ENCODE measurements at places on chromosomes 5 and 9.

GRCh38 chr5:103667068-103667467 is 104.5 kb upstream of the NUDT12 start:
- DNase-seq = no peak

DNA sequence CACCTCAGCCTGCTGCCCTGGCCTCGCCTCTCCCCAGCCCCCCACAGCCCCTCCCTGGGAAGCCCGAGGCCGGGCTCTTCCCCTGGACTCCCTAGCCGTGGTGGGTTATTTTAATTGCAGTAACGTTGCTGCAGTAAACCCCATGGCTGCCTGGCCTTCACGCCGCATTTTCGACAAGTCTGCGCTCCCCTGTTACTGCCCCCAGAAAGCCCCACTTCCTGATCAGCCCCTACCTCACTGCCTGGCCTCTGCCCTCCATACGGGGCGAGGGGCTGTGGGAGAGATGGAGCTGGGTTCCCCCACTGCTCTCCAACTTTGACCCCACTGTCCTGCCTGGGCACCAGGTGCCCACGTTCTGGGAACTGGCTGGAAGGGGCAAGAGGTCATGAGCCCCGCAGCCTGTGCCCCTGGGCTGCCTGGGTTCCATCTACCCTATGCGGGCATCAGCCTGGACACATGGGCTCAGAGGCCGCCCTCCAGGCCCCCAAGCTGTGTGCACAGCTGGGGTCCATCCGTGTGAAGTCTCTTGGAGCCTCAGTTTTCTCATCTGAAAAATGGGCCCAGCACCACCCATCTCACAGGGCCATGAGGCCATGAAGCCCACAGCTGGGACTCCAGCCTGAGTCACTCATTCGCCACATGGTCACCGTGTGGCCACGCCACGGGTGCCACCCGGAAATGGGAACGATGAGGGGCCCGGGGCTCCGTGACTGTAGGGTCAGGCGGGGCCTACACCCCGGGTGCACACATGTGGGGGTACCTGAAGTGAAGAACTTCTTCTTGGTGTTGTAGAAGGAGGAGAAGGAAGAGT is 11.5 kb downstream of the EGFL7 start:
- no peak for DNase-seq

DNA sequence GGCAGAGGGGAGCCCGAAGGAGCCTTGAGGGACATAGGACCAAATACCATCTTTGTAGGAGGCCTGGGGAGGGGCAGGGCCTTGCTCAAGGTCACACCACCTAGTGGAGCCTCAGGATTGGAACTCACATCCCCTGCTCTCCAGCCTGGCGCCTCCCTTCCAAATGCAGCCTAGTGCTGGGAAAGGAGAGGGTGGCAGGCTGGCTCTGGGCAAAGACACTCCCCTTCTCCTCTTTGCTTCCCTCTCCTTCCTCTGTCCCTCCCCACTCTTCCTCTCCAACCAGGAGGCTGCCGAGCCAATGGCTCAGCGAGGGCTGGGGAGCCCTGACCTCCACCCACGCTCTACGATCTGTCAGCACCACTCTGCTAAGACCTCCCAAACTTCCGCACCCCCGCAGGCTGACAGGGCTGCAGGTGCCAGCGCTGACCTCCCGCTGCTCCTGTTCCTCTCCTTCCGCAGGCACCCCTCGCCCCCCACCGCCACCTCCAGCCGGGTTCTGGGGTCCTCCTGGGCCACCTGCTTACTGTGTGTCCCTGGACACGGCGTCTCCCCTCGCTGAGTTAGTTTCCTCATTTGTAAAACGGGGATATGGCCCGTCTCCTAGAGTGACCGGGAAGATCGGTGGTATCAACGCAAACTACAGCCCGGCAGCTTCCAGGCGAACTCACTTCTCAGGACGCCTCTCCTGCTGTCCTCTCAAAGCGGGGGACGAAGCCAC is 52.9 kb downstream of the C9orf50 start:
- no peak for DNase-seq

DNA sequence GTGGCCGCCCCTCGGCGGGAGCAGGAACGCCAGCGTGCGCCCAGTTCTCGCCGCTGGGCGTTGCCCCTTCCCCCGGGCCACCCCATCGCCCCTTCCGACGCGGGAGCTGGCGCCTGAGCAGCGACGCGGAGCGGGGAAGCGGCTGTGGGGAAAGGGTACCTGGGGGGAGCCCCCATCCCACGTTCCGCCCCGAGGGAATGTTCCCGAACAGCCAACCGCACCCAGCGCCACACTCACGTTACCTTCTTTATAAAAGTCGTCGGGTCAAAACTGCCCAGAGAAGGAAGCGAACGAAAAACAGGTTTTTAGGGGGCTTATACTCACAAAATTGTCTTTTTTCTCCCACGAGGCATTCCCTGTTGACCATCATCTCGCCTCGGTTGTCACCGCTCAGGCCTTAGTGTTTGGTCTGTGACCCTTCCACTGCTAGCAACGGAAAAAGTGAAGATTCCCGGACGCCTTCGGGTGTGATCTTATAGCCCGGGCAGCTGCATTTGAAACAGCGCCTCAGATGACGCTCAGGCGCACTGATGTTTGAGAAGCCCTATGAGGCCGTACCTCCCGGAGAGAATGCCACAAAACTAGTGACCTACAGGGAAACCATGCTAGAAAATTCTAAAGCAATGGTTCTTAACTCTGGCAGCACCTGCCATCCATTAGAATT is 475 bp upstream of the GOLM1 start:
- no peak for DNase-seq

DNA sequence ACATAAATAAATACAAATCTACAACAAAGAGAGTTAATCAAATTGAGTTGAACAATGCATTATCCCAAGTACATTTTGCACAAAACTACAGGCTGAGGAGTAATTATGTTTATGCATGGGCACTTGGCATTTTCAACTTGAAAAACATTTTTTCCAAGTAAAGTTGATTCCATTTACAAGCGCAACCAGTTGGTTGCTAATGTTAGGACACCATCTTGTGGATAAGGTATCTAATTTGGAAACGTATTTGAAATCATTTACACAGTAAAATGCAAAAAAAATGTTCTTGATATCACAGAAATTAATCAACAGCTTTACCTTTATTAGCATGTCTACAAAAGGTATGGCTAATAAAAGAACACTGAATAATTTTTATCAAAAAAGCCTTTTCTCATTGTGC is 18.8 kb downstream of the FTMT start:
- no peak for DNase-seq

DNA sequence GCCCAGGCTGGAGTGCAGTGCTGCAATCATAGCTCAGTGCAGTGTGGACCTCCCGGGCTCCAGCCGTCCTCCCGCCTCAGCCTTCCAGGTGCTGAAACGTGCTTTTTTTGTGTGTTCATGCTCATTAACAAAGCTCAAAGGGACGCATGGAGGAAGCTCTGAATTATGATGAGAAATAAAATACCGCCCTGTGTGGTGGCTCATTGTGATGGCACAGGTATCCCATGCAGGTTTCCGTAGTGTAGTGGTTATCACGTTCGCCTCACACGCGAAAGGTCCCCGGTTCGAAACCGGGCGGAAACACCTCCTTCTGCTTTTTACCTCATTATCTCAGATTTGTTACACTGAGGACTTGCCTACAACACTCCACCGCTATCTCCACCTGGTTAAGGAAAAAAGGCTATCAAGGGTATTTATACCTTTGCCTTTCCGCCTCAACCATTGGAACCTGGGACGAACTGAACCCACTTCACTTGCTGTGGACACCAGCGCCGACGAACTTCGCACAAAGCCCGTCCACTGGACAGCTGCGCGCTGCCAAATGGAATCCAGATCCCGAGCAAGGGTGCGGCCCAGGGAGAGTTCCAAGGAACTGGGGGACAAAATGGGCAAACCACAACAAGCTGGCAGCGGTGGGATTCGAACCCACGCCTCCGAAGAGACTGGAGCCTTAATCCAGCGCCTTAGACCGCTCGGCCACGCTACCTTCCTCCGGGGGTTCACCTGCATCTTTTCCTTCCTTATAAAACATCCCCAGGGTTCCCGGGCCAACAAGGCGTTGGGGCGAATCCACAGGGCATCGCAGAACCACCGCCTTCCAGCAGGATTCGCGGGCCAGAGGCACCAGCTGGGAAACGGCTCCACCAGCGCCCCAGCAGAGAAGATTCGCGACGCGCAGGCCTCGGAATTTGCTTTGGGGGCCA is 26.3 kb downstream of the OR2V2 start:
- peak; percentile 52 for DNase-seq

DNA sequence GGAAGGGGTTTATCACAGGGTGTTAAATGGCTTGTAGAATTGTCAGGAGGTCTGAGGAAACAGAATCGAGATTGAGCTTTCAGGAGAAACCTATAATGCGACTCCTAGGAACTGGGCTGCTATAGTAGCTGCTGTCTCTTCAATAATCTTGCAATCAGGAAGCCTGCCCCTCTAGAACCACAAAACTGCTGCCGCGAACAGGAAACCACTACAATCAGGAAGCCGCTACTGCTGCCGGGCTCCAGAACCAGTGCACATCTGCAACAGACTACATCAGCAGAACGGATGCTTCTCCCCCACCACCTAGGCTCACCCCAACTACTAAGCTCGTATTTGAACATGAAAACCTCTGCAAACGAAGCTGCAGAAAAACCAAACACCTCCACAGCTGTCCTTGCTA is 31.6 kb downstream of the TNFSF8 start:
- DNase-seq = no peak

- no peak for DNase-seq
Observed at GRCh38 chr9:7073706-7074105, 315.9 kb downstream of the KDM4C start.

DNA sequence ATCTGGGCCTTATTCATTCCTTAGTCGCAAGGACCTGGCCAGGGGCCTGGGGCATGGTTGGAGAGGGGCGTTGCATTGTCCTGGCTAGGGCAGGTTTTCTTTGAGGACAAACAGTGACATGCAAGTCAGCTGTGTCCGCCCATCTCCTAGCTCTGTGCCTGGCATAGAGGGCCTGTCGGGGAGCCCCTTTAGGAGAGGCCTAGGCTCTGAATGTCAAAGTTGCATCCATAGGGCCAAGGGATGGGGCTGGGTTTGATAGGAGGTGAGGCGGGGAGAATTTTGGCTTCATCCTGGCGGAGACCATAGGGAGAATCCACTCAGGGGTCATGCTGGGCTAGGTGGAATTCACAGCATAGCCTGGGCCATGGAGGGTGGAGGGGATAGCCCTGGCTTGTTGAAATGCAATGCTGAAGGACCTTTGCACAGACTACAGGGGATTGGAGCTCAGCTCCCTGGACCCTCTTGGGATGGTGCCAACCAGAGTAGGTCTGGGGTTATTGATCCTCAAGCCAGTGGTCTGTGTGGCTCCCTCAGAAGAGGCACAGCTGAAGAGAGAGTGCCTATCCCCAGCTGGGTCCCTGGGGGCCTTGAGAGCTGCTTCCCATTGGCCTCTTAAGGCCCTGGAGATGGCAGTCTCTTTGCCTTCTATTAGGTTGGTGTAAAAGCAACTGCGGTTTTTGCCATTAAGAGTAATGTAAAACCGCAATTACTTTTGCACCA is 104.0 kb downstream of the RGS3 start:
- no peak for DNase-seq

DNA sequence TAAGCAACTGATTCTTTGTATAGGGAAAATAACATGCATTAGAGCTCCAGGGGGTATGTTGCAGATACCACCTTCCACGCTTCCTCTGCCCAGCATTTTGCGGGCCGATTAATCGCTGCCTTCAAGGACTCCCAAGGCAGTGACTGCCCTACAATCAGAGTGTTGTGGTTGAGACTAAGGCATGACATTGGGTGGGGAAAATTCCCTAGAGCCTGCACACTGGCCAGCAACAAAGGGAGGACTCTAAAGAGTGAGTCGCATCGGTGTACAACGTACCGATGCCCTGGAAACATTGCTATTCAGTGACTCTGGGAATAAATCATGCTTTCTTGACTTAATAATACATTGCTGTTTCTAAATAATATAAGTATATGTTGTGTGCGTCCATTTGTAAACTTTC is 119.7 kb downstream of the ZNF462 start:
- no peak for DNase-seq

DNA sequence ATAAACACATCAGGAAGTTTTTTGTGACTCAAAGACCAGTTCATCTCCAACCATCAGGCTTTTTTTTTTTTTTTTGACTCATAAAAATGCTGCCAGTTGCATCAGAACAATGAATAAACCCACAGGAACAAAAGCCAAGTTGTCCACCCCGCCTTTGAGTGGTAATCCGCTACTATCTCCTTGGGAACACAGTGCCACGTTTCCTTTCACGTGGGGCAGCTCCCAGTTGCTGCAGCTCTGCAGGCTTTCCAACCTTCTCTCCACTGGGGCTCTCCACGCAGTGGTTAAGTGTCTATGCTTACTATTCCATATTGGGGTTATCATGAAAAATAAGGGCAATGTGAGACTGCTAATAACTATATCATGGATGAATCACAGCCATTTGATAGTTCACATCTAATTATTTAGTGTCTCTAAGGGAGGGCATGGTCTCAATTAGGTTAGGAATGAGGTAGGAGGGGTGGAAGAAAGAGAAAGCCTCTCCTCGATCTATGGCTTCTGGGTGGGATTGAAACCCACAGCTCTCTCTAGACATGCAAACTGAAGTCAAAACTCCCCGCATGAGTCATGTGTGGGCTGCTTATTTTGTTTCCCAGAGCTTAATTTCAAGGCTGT is 55.8 kb upstream of the ACTBL2 start:
- no peak for DNase-seq

- DNase-seq = no peak
Observed at GRCh38 chr5:62432621-62433064, 20.1 kb downstream of the IPO11 start.

GRCh38 chr9:29750062-29750461 is 2176.8 kb upstream of the C9orf72 start:
- no peak for DNase-seq

GRCh38 chr9:114078021-114078780 is at the start of gene AMBP:
Gene AMBP, minus strand, starts transcription at chr9:114078300. Its CDS starts 91 bp downstream, at chr9:114078209.
- DNase-seq = no peak

GRCh38 chr9:36791222-36791950 is 218.7 kb downstream of the MELK start:
- DNase-seq = no peak

DNA sequence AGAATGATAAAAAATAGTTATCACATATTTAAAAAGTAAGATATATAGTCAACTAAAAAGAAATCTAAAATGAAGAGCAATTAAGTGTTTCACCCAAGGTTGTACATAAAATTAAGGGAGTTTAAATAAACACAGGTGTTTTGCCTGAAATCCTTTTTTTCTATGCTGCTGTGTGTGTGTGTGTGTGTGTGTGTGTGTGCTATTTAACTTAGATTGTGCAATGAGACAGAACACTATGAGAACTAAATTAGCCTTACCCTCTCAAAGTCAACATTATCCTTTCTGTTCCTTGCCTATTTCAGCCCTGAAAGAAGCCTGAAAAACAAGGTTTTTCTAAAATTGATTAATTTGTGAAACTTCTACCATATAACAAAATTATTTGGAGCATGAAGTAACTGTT is 516.2 kb downstream of the ELAVL2 start:
- DNase-seq = no peak

DNA sequence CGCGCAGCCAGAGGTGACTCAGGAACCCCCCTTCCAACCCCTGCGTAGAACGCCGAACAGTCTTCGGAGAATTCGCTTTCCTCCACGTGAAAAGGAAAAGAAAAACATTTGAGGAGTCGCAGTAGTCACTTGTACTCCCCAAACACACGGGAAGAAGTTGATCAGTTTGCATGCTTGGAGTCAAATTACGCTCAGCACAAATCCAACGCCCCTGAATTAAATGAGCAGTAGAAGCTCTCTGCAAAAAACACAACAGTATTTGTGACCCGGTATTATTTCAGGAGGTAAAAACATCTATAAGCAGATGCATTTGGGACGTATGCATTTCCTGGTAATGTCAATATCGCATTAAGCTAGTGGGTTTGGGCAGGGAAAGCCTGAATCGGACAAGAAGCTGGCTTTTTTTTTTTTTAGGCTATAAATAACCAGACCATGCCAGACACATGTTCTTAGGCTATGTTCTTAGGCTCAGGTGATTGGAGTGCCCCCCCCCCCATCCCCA is 854 bp upstream of the ARL15 start:
- DNase-seq = no peak

GRCh38 chr5:135422419-135422818 is 23.4 kb upstream of the MACROH2A1 start:
- no peak for DNase-seq
